ENCODE measurements at places on chromosomes 11 and 22. TPM values are rescaled to one million over a fixed set of nuclear protein-coding genes. Genes with fewer than 3 reads are reported as not detected.

GRCh38 chr22:22746963-22747933 lies 102.8 kb downstream of the GGTLC2 start:
- DNase-seq: no peak

SCGB1D2 gene
- 1.3 TPM for polyA plus RNA-seq

- DNase-seq: no peak
Observed at GRCh38 chr11:113632981-113633380, 73.1 kb downstream of the TMPRSS5 start.

GRCh38 chr22:22449819-22450218 lies 58.7 kb downstream of the ZNF280B start:
- DNase-seq: no peak

DNA sequence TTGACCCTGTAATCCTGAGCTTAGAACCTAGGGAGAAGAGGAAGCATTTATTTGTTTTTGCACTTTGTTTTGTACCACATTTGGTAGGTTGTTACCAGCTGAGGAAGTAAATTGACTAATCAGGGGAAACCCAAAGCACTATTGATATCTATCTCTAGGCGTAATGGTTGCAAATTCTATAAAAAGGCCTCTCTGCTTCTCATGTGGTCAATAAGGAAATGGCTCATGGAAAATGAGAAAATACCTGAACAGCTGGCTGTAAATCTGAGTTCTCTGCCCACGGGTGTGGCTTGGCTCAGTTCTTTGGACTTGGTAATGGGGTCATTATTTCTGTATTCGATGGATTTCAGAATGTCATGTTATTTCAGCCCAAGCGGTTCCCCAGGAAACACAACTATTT lies 42.4 kb downstream of the BARX2 start:
- no peak for DNase-seq

DNA sequence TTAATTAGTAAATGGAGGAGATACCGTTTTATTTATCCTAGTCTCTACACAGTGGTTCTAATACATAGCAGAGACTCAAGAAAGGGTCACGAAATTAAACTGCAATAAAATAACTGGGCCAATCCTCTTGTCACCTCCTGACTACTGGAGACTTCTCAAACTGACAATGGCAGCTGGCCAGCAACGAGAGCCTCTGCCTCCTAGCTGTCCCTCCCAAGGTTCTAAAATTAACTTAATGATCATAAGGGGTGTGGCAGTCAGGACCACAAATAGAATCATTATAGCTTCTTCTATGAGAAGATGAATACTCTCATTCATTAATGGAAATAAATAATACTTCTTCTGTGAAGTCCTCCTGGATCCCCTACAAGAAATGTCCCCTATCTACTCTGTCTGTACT lies 63.8 kb upstream of the APOA1 start:
- DNase-seq: no peak

- no peak for DNase-seq
Observed at GRCh38 chr22:36320553-36320952, 67.2 kb downstream of the MYH9 start.

Data from left renal pelvis (tissue), 4 donors.